ENCODE measurements at places on chromosomes 16 and 17.

DNA sequence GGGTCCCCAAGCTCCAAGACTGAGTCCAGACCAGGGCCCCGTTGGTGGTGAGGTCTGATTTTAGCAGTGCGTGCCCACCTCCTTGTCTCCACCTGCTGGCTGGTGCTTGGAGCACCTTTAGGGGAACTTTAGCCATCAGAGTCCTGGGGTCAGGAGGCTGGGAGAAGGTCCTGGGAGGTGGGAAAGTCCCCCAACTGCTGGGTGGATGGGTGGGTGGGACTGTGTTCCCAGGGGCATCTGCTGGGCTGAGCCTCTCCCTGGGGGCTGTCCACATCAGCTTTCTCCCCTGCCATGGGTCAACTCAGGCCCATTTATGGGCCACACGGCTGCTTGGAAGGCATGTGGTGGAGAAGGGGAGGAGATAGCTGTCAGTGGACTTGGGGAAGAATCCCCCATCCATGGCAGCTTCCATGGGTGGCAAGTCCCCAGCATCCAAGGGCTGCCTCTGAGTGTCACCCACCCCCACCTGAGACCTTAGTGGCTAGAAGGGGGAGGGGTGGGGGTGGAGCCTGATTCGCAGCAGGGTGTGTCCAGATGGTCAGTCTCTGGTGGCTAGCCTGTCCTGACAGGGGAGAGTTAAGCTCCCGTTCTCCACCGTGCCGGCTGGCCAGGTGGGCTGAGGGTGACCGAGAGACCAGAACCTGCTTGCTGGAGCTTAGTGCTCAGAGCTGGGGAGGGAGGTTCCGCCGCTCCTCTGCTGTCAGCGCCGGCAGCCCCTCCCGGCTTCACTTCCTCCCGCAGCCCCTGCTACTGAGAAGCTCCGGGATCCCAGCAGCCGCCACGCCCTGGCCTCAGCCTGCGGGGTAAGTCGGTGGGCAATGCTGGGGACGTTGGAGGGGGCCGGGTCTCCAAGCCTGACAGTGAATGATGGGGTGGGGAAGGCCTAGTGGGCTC lies at the start of gene TRPV2:
TRPV2 (plus strand) TSS at position 541 of the 894 bp plus-strand sequence. CDS start 2,098 bp downstream, outside the sequence.
- peak; percentile 52 for DNase-seq

GRCh38 chr16:23407436-23408127 lies 45.4 kb downstream of the COG7 start:
- DNase-seq, result no peak

GRCh38 chr16:87621976-87622713 lies 19.8 kb downstream of the JPH3 start:
- no peak for DNase-seq

- DNase-seq, result no peak
These were observed 58.9 kb upstream of the CIBAR2 start for GRCh38 chr16:85171004-85171758.

DNA sequence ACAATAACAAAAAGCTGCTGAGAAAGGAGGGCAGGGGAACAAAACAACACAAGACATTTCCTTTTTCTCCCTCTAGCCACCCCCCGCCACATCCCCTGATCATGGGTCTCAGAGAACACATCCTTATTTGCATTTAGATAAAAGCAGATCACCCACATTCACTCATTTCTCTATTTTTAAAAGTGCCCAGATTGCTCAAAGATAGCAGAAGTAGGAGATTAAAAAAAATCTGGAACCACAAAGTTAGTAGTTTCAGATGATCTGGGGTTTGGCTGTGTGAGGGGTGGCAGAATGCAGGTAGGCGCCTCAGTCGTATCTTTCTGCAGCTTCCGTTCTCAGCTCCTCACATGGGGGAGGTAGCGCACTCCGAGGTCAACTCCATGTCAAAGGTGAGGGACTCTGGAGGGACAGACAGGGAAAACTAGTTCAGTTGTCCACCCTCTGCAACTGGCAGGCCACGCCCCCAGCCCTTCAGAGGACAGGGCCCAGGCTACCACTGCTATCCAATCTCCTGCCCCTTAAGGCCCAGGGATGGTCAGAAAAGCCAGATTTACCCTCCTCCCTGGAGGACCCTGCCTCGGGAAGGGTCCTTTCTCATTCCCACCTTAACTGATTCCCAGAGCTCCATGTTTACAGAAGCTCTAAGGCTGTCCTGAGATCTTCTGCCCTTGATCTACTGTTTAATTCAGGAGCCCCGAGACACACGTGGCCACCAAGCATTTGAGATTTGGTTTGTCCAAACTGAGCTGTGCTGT lies 27.3 kb downstream of the STAT5A start:
- DNase-seq, result no peak
